ENCODE measurements at places on chromosomes 4 and X.

- no peak for DNase-seq
These were observed 71.2 kb downstream of the ZNF518B start for GRCh38 chr4:10385994-10386394.

GRCh38 chr4:147117431-147117830, 171.8 kb upstream of the TTC29 start:
- no peak for DNase-seq

DNA sequence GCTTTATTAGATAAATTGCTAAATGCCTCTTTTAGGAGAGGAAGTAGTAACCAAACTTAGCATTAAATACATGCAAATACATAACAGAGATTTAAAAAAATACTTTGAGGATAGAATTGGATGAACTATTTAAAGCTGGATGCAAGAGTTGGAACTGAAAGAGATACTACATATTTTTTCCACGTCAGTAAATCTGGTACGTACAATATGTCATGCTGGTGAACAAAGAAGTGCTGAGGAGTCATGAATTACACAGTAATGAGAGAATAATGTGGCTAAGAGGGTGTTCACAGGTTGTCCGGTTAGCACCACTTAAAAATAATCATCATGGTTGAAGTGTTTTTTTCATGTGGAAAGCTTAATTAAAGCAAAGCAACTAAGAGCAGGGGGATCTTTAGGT, 184.1 kb upstream of the FRMPD4 start:
- no peak for DNase-seq

- no peak for DNase-seq
These were observed 535.5 kb downstream of the MID1IP1 start for GRCh38 chrX:39336671-39337311.

GRCh38 chr4:104492183-104492771, 2.4 kb downstream of the CXXC4 start:
- DNase-seq = no peak

- DNase-seq = no peak
These were observed 49.5 kb downstream of the HS6ST2 start for GRCh38 chrX:132908891-132909290.

GRCh38 chr4:180665994-180666824, 1577.0 kb upstream of the TENM3 start:
- DNase-seq = no peak

GRCh38 chr4:184444953-184445309, 29.4 kb downstream of the IRF2 start:
- DNase-seq = no peak

- no peak for DNase-seq
These were observed 503.3 kb downstream of the ANKRD50 start for GRCh38 chr4:124209211-124209610.

GRCh38 chr4:145870155-145871020, 68.2 kb downstream of the ZNF827 start:
- no peak for DNase-seq

GRCh38 chr4:176036585-176037205, 28.9 kb upstream of the WDR17 start:
- no peak for DNase-seq

- DNase-seq = no peak
These were observed 926.5 kb downstream of the PDHA2 start for GRCh38 chr4:96766359-96766758.

DNA sequence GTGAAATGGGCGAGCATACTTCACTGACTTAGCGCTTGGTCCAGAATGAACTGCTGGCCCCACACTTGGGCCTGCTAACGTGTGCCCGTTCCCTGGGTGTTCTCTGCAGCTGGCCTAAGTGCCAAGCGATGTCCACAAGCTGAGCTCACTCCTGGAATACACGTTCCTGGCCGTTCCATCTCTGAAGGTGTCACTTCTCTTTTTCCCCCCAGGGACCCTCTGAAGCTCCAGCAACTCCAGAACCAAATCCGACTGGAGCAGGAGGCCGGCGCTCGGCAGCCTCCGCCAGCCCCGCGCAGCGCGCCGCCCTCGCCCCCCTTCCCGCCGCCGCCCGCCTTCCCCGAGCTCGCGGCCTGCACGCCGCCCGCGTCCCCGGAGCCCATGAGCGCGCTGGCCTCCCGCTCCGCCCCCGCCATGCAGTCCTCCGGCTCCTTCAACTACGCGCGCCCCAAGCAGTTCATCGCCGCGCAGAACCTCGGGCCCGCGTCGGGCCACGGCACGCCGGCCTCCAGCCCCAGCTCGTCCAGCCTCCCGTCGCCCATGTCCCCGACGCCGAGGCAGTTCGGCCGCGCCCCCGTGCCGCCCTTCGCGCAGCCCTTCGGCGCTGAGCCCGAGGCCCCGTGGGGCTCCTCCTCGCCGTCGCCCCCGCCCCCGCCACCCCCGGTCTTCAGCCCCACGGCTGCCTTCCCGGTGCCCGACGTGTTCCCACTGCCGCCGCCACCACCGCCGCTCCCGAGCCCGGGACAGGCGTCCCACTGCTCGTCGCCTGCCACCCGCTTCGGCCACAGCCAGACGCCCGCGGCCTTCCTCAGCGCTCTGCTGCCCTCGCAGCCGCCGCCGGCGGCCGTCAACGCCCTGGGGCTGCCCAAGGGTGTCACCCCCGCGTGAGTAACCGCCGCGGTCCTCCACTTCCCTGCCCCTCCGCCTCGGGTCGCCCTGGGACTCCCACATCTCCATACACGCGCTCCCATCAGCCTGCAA, 132.3 kb downstream of the CBR4 start:
- no peak for DNase-seq

DNA sequence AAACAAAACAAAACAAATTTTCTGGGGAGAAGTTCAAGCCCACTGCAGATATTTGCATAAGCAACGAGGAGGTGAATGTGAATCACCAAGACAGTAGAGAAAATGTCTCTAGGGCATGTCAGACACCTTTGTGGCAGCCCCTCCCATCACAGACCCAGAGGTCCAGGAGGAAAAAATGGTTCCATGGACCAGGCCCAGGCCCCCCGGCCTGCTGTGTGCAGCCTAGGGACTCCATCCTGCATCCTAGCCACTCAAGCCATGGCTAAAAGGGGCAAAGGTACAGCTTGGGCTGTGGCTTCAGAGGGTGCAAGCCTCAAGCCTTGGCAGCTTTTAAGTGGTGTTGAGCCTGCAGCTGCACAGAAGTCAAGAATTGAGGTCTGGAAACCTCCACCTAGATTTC, 54.0 kb downstream of the LPAR4 start:
- no peak for DNase-seq

GRCh38 chr4:174654634-174655033, 132.3 kb upstream of the HPGD start:
- no peak for DNase-seq

DNA sequence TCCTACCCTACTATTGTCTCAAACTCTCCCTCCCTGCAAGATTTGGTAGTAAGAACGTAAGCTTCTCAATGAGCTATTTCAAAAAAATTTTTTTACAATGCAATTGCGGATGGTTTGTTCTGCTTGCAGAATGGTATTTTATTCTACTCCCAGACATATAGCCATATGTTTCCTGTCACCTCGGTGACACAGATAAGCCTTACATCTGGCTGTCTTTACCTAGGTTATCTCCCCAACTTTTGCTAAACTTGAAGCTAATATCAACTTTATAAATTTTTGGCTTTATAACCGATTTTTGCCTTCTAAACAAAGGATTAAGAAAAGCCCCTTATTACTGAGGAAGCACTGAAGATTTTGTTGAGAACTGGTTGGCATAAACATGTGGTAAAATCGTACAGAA, 331.5 kb downstream of the TENM3 start:
- no peak for DNase-seq

GRCh38 chr4:114613560-114613959, 15.0 kb downstream of the UGT8 start:
- DNase-seq = no peak

GRCh38 chrX:108131471-108131870, 39.9 kb downstream of the ATG4A start:
- no peak for DNase-seq

- DNase-seq = no peak
These were observed 14.6 kb downstream of the SAT1 start for GRCh38 chrX:23797371-23798128.

GRCh38 chrX:10111364-10112148, 45.2 kb upstream of the CLCN4 start:
- peak; percentile 56 for DNase-seq

DNA sequence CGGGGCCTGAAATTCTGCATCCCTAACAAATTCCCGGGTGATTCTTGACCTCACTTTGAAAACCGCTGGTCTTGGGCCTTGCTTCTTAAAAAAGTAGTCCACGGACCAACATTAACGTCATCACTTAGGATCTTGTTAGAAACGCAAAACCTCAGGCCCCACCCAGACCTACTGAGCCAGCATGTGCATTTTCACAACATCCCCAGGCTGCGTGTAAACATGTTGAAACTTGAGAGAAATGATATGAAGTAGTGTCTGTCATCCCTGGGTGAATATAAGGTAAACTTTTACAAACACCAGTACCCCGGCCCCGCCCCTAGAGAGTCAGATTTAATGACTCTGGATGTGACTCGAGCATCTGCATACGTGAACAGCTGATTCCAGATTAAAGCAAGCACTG, 33.7 kb downstream of the SORBS2 start:
- no peak for DNase-seq

DNA sequence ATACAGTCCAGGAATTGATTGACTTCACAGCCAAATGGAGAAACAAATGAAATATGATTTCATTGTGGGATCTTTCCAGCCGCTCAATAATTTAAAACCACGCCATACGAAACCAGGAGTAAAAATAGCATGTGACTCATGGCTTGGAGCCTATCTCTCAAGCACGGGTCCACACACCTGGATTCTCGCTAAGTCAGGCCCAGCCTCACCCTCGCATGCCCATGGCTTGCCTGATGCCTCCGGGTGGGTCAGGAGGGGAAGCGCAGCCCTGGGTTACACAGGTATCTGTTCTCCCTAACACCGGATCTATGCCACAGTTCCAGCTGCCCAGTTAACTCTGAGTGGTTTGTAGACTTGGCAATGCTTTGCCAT, 5.6 kb upstream of the ABLIM2 start:
- no peak for DNase-seq

- DNase-seq = no peak
These were observed 67.9 kb upstream of the STK26 start for GRCh38 chrX:131955099-131955777.

- DNase-seq = no peak
These were observed 169.8 kb downstream of the CLCN4 start for GRCh38 chrX:10326578-10326977.

- no peak for DNase-seq
These were observed 657 bp upstream of the ANKRD50 start for GRCh38 chr4:124713185-124713592.

All from T-helper 17 cell (primary cell).